ENCODE measurements at places on chromosomes 7 and 10.

DNA sequence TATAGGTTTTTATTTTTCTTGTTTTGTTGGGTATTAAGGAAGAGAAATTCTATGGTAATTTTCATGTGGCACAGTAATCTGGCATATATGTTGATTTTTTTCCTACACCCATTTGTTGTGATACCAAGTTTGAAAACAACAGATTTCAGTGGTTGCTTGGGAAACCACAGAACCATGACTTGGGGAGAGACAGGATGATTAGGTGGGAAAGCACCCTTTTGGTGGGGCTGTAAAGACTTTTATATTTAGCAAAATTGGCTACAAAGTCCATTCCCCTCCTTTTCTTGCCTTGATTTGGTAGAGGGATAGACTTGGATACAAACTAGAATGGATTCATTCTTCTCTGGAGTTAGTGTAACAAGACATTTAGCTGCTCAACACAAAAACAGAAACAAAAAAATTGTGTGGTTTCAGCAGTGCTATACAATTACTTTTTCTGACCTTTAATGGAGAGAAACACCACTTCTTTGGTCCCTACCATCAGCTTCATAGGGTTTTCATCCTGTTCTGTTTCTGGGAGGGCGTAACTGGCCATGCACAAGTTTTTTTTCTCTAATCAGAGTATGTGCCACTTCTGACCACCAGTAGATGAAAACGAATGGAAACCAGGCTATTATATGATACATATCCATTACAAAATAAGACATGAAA lies 52.7 kb downstream of the FIGNL1 start:
- no peaks in the 10 kb centered on the region for H3K4me1 ChIP-seq
- H3K27me3 ChIP-seq = no peaks in the 10 kb centered on the region

DNA sequence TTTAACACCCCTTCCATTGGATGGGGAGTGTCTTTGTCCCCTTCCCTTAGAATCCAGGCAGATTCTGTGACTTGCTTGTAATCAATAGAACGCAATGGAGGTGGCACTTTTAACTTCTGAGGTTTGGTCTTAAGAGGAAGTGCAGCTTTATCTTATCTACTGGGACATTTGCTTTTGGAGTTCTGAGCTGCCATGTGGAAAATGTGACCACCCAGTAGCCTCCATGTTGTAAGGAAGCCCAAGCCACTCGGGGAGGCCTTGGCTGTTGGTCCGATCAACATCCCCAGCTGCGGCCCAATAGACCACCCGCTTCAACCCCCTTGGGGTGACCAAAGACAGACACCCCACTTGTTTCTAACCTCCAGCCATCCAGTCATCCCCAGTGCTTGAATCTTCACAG lies 86.3 kb upstream of the FAM171A1 start:
- H3K4me1 ChIP-seq = no peaks in the 10 kb centered on the region
- no peak overlapping the region for H3K27ac ChIP-seq
- no peak overlapping the region for H3K4me3 ChIP-seq
- no peaks in the 10 kb centered on the region for H3K27me3 ChIP-seq
- DNase-seq = no peak

DNA sequence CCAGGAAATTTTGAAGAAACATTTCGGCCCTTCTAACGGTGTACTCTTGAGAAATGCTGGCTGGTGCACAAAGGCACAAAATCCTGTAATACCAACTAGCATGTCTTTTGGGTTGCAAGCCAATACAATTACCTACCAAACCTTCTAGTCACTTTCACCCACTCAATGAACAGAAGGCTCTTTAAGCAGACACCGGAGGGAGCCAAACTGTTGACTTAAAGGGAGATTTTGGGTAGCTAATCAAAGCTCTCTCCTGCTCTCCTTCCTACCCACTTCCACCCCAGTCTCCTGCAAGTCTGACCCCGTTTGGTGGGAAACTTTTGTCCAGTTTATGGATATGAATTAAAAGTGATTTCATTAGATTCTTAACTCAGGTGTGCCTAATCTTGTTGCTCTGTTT lies 24.0 kb downstream of the GRM3 start:
- no peaks in the 10 kb centered on the region for H3K27me3 ChIP-seq
- no peak for DNase-seq
- no peaks in the 10 kb centered on the region for H3K36me3 ChIP-seq
- H3K4me3 ChIP-seq = no peak overlapping the region
- no peak overlapping the region for H3K27ac ChIP-seq
- no peaks in the 10 kb centered on the region for H3K4me1 ChIP-seq

- no peak for DNase-seq
- no peak overlapping the region for H3K4me3 ChIP-seq
- H3K27me3 ChIP-seq = no peaks in the 10 kb centered on the region
- H3K36me3 ChIP-seq = no peaks in the 10 kb centered on the region
- H3K4me1 ChIP-seq = no peaks in the 10 kb centered on the region
- H3K27ac ChIP-seq = no peak overlapping the region
Observed at GRCh38 chr10:86918022-86918471, 39.4 kb downstream of the MMRN2 start.

GRCh38 chr10:85003083-85003482 lies 674.7 kb downstream of the CCSER2 start:
- no peaks in the 10 kb centered on the region for H3K27me3 ChIP-seq
- no peak for DNase-seq
- H3K4me1 ChIP-seq = no peaks in the 10 kb centered on the region
- no peak overlapping the region for H3K4me3 ChIP-seq
- H3K36me3 ChIP-seq = no peaks in the 10 kb centered on the region
- no peak overlapping the region for H3K27ac ChIP-seq

- no peaks in the 10 kb centered on the region for H3K4me1 ChIP-seq
- no peak for DNase-seq
- no peak overlapping the region for H3K4me3 ChIP-seq
- no peaks in the 10 kb centered on the region for H3K27me3 ChIP-seq
- H3K27ac ChIP-seq = no peak overlapping the region
Observed at GRCh38 chr10:69842020-69842419, 40.3 kb downstream of the COL13A1 start.

GRCh38 chr10:25831080-25831479 lies 102.9 kb upstream of the MYO3A start:
- no peak overlapping the region for H3K27ac ChIP-seq
- H3K4me3 ChIP-seq = no peak overlapping the region
- H3K36me3 ChIP-seq = no peaks in the 10 kb centered on the region
- no peaks in the 10 kb centered on the region for H3K4me1 ChIP-seq
- no peaks in the 10 kb centered on the region for H3K27me3 ChIP-seq

GRCh38 chr7:130374507-130374906 lies 5.8 kb upstream of the CPA1 start:
- no peak for DNase-seq
- H3K27me3 ChIP-seq = no peaks in the 10 kb centered on the region
- H3K36me3 ChIP-seq = no peaks in the 10 kb centered on the region
- H3K4me3 ChIP-seq = no peak overlapping the region
- no peak overlapping the region for H3K27ac ChIP-seq

DNA sequence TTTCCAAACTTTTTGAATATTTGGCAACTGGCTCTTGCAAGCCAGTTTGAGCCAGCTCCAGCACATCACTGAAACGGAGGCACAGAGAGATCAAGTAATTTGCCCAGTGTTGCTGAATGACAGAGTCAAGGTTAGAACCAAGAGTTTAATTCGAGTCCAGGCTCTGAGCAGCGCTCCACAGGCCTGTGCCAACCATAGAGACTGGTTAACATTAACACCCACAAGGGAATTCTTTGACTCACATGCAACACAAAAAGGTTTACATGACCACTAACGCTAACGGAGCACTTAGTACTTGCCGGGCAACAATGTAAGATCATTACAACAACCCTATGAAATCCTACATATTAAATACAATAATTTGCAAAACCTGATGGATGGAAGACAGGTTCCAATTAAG lies 1.5 kb downstream of the RGS10 start:
- H3K27ac ChIP-seq = peak overlapping the region; percentile 90
- peaks cover 24% of the 10 kb centered on the region for H3K4me1 ChIP-seq
- H3K27me3 ChIP-seq = no peaks in the 10 kb centered on the region
- peak overlapping the region; percentile 79 for H3K4me3 ChIP-seq

- H3K4me3 ChIP-seq = peak within 1 kb of the TSS; percentile 81
- no peaks in the 10 kb centered on the region for H3K27me3 ChIP-seq
- H3K27ac ChIP-seq = peak within 1 kb of the TSS; percentile 97
- peaks cover 4% of the 10 kb centered on the region for H3K4me1 ChIP-seq
- no peaks in the 10 kb centered on the region for H3K36me3 ChIP-seq
Observed at GRCh38 chr7:21427871-21428658, at the start of gene SP4. Gene SP4 (plus strand): TSS chr7:21428083. CDS start chr7:21428252, 169 bp downstream.

DNA sequence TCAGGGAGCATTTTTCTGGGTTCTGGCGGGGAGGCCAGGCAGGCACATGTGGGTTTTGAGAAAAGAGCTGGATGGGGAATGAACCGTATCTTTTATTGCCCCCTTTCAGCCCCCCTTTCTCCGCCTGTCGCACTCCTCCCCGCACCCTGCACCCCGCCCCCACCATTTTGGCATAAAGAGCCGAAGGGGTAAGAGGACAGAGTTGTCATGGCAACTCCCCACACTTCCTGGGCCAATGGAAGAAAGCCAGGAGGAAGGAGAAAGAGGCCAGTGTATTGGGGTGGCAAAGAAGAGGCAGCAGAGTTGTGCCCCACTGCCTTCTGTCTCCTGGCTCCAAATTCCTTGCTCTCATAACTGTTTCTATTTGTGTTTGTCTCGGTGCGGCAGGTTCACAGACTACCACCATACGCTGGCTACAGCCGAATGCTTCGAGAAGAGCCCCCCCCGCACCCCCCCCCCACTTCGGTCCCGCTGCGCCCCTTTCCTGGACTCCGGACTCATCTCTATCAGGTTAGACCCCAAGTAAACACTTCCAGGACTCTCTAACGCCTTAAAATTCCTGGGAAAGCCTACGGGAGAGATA lies 3.4 kb downstream of the KCNIP2 start:
- peaks cover 10% of the 10 kb centered on the region for H3K4me1 ChIP-seq
- peak overlapping the region; percentile 30 for H3K4me3 ChIP-seq
- no peak for DNase-seq
- no peaks in the 10 kb centered on the region for H3K27me3 ChIP-seq
- no peaks in the 10 kb centered on the region for H3K36me3 ChIP-seq

- no peaks in the 10 kb centered on the region for H3K27me3 ChIP-seq
- no peaks in the 10 kb centered on the region for H3K36me3 ChIP-seq
- H3K4me1 ChIP-seq = no peaks in the 10 kb centered on the region
Observed at GRCh38 chr10:25327273-25327672, 152.5 kb downstream of the GPR158 start.

- H3K4me1 ChIP-seq = no peaks in the 10 kb centered on the region
- H3K27me3 ChIP-seq = no peaks in the 10 kb centered on the region
- H3K27ac ChIP-seq = no peak overlapping the region
- DNase-seq = no peak
- no peaks in the 10 kb centered on the region for H3K36me3 ChIP-seq
Observed at GRCh38 chr10:33416209-33416608, 81.7 kb upstream of the NRP1 start.

GRCh38 chr7:133401225-133401624 lies 148.3 kb downstream of the EXOC4 start:
- H3K36me3 ChIP-seq = no peaks in the 10 kb centered on the region

DNA sequence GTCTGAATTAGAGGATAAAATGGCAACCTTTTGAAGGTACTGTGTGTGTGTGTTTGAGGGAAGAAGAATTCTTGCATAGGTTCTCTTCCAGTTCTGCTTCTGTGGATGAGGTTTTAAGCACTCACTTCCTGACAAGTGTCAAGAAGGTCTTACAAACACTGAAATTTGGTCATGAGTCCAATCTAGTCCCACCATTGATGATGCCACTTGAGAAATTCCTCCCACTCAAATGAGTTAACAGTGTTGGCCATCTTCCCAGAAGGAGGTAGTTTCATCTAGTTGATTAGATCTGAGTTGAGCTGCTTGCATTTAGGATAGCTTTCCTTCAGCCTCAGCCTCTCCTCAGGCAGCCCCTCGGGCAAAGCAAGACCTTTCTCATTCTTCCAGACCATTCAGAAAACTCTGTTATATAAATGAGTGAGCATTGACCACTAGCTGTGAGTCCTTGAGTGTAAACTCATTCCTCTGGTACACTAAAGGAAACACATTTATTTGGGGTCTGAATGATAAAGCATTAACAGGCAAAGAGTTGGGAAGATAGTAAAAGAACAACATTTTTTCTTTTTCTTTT lies 189.5 kb downstream of the TRIL start:
- no peak overlapping the region for H3K4me3 ChIP-seq
- peaks cover 3% of the 10 kb centered on the region for H3K4me1 ChIP-seq
- no peak for DNase-seq
- H3K27me3 ChIP-seq = no peaks in the 10 kb centered on the region
- H3K36me3 ChIP-seq = no peaks in the 10 kb centered on the region

DNA sequence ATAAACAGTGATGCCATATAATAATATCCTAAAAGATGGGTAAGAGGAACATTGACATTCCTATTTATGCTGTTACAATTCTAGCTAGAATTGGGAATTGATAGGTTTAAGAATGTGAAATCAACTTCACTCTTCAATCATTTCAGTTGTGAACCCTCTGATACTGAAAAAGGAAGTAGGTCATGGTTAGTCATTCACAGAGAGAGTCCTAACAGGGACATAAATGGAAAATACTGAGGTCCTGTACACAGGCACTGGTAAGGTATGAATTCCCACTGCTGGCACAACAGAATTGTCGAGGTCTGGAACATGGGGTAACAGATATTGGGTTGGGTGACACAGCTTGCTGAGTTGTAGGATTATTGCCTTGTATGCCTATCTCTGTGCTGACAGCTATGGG lies 289.4 kb upstream of the LRRN3 start:
- no peak overlapping the region for H3K4me3 ChIP-seq
- H3K27me3 ChIP-seq = no peaks in the 10 kb centered on the region
- no peak for DNase-seq
- no peaks in the 10 kb centered on the region for H3K4me1 ChIP-seq
- H3K27ac ChIP-seq = no peak overlapping the region
- no peaks in the 10 kb centered on the region for H3K36me3 ChIP-seq

DNA sequence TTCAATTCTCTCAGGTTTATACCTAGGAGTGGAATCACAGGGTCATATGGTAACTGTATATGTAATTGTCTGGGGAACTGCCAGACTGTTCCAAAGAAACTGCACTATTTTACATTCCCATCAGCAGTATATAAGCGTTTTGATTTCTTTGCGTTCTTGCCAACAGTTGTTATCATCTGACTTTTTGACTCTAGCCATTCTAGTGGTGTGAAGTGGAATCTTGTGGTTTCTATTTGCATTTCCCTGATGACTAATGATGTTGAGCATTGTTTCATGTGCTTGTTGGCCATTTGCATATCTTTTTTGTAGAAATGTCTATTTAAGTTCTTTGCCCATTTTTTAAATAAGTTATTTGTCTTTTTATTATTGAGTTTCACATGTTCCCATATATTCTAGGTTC lies 44.3 kb upstream of the ZC3HAV1 start:
- no peak for DNase-seq
- no peak overlapping the region for H3K27ac ChIP-seq
- H3K36me3 ChIP-seq = no peaks in the 10 kb centered on the region
- no peaks in the 10 kb centered on the region for H3K27me3 ChIP-seq
- no peak overlapping the region for H3K4me3 ChIP-seq

- no peak for DNase-seq
- no peaks in the 10 kb centered on the region for H3K36me3 ChIP-seq
- no peak overlapping the region for H3K4me3 ChIP-seq
- no peaks in the 10 kb centered on the region for H3K27me3 ChIP-seq
- H3K27ac ChIP-seq = no peak overlapping the region
Observed at GRCh38 chr7:121267612-121268011, 61.2 kb upstream of the WNT16 start.
